ENCODE measurements at places on chromosomes 1 and 21.

GRCh38 chr1:117795190-117795589 lies 134.2 kb downstream of the GDAP2 start:
- H3K4me1 ChIP-seq: no peaks in the 10 kb centered on the region
- no peak overlapping the region for H3K27ac ChIP-seq
- no peaks in the 10 kb centered on the region for H3K36me3 ChIP-seq
- H3K4me3 ChIP-seq: no peak overlapping the region
- no peaks in the 10 kb centered on the region for H3K27me3 ChIP-seq

GRCh38 chr1:150176593-150176992 lies 26.9 kb downstream of the PLEKHO1 start:
- H3K27me3 ChIP-seq: peaks cover 3% of the 10 kb centered on the region
- no peaks in the 10 kb centered on the region for H3K4me1 ChIP-seq
- no peak overlapping the region for H3K4me3 ChIP-seq
- no peaks in the 10 kb centered on the region for H3K36me3 ChIP-seq
- no peak overlapping the region for H3K27ac ChIP-seq

DNA sequence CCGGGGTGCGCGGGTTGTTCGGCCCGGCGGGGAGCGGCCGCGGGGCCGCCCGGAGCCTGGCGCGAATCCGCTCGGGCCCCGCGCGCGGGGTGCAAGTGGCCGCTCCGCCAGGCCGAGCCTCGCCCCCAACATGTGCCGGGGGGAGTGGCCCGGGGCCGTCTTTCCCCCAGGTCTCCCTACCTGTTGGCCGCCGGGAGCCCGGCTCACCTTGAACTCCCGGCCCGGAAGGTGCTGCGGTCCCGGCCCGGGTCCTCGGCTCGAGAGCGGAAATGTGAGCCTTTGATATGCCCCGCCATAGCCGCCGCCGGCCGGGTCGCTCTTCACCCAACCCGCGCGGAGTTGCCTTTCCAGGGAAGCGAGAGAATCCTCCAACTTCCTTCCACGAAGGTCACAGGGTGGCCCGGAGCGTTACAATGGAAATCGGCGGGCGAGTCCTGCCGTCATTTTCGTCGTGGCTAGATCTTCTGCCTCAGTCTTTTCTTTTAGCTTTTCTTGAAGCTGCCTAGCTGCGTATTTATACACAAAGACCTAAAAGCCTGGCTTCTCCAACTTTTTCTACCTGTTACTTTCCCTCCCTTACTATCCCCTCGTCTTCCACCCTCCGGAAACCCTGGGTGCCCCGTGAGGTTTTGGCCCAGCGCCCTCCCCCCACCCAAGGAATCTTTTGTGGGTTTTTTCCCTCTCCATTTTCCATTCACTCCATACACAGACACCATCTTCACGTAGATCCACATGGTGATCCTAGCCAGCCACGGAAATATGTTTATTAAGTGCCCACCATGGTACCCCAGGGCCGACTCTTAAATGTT lies 867 bp downstream of the PTGFRN start:
- H3K4me3 ChIP-seq: peak overlapping the region; percentile 56
- no peaks in the 10 kb centered on the region for H3K36me3 ChIP-seq
- peaks cover 25% of the 10 kb centered on the region for H3K4me1 ChIP-seq
- peak; percentile 21 for DNase-seq
- H3K27me3 ChIP-seq: no peaks in the 10 kb centered on the region
- H3K27ac ChIP-seq: no peak overlapping the region

- no peaks in the 10 kb centered on the region for H3K4me1 ChIP-seq
- no peak overlapping the region for H3K4me3 ChIP-seq
- H3K27me3 ChIP-seq: no peaks in the 10 kb centered on the region
- DNase-seq: no peak
- no peaks in the 10 kb centered on the region for H3K36me3 ChIP-seq
These were observed 14.5 kb upstream of the MAP3K7CL start for GRCh38 chr21:29115899-29116298.

DNA sequence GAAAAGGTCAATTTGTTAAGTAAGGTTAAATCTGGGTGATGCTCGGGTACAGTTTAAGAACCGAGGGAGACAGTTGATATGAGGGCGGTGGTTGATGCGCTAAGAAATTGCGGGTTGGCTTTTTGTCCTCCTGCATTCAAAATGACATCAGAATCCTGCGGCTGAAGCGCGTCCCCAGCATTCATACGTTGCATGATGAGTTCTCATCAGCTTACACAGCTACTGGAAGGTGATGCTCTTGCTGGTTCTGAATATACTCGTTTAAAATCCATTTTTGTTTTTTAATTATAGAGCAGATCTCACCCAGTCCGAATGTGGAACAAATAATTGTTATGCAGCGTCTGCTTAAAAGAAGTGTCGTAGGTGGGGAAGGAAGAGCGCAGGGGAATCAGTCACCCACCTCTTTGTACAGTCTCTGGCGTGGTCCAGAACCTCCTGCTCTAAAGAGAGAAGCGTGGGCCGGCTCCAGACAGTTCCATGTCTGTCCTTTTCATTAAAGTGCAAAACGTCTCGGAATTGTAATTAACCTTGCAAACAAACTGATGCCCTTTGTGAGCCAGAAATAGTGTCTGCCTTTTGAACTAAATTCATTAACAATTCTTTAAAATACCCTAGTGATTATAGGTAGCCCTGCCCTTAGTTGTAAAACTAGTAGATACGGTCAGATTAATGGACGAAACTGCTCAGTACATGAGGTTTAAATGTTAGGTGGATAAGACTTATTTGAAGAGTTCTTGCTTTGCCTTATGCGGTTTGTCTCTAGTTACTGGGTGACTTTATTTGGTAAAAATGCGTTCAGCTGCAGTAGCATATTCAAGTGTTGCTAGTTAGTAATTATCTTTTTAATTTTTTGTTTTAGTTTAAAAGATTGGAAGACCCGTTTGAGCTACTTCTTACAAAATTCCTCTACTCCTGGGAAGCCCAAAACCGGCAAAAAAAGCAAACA lies 741 bp downstream of the RGS2 start:
- peak; percentile 55 for DNase-seq
- H3K4me3 ChIP-seq: peak overlapping the region; percentile 87
- H3K27ac ChIP-seq: peak overlapping the region; percentile 77

GRCh38 chr1:84510668-84511067 lies 4.3 kb upstream of the GNG5 start:
- H3K36me3 ChIP-seq: no peaks in the 10 kb centered on the region
- no peak overlapping the region for H3K4me3 ChIP-seq
- peaks cover 4% of the 10 kb centered on the region for H3K4me1 ChIP-seq
- no peak for DNase-seq
- no peaks in the 10 kb centered on the region for H3K27me3 ChIP-seq

DNA sequence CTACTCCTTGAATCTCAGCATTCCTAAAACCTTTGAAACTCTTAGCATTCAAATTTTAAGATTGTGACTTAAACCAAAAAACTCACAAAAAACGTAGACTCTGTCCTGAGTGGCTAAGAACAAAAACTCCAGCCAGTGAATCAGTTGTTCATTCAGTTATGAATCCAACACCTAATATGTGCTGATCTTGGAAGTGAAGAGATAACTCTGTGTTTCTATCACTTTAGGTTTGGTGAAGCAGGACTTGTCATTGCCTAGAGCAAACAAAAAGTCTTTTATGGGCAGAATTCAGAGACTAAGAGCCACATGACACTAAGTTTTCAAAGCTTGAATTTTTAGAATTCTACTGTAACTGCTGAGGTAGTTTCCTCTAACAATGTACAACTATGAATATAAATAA lies 10.4 kb upstream of the GPR137B start:
- H3K4me1 ChIP-seq: no peaks in the 10 kb centered on the region
- no peak for DNase-seq
- H3K27me3 ChIP-seq: peaks cover 23% of the 10 kb centered on the region
- H3K36me3 ChIP-seq: no peaks in the 10 kb centered on the region

DNA sequence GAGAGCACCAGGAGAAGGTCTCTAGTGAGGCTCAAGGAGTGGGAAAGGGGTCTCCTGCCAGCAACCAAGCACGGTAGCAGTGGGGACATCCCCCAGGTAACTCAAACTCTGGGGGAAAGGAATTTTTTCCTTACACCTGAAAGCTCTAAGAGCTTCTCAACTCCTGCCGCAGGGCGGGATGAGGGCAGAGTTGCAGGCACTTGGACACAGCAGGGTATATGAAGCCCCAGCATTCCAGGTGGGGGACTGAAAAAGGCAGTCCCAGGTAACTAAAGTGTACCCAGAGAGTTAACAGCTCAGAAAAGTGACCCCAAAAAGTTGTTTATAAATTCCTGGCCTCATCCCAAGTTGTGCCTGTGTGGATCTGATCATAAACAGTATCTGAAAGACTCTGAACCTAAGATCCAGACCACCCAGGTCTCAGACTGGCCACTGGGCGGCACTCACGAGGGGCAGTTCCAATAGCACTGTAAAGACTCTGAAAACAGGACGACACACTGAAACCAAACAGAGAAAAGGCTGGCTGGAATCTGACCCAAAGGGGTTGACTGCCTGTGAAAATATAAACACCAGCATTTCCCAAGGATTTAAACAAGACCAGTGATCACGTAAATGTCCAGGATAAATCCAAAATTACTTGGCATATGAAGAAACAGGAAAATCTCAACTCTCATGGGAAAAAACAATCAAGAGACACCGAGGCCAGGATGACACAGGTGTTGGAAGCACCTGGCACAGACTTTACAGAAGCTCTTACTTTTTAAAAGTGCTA lies 47.5 kb downstream of the HSF2BP start:
- no peak overlapping the region for H3K27ac ChIP-seq
- no peak overlapping the region for H3K4me3 ChIP-seq
- peak; percentile 7 for DNase-seq
- no peaks in the 10 kb centered on the region for H3K27me3 ChIP-seq

DNA sequence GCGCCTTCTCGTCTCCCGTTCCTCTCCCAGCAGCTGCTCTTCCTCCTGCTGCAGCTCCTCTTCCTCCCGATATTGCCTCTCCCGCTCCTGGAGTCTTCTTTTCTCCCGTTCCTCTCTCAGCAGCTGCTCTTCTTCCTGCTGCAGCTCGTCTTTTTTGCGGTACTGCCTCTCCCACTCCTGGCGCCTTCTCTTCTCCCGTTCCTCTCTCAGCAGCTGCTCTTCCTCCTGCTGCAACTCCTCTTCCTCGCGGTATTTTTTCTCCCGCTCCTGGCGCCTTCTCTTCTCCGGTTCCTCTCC lies 5.3 kb downstream of the TCHH start:
- H3K27ac ChIP-seq: no peak overlapping the region
- DNase-seq: no peak
- peaks cover 31% of the 10 kb centered on the region for H3K27me3 ChIP-seq
- H3K4me1 ChIP-seq: peaks cover 53% of the 10 kb centered on the region
- peak overlapping the region; percentile 52 for H3K4me3 ChIP-seq
- H3K36me3 ChIP-seq: no peaks in the 10 kb centered on the region

GRCh38 chr1:55712148-55712547 lies 497.0 kb upstream of the USP24 start:
- no peaks in the 10 kb centered on the region for H3K4me1 ChIP-seq
- H3K36me3 ChIP-seq: no peaks in the 10 kb centered on the region
- no peak overlapping the region for H3K27ac ChIP-seq
- no peak for DNase-seq

- H3K27ac ChIP-seq: no peak overlapping the region
- no peaks in the 10 kb centered on the region for H3K27me3 ChIP-seq
- no peak for DNase-seq
- H3K4me3 ChIP-seq: no peak overlapping the region
These were observed 40.7 kb downstream of the VTCN1 start for GRCh38 chr1:117169871-117170596.

DNA sequence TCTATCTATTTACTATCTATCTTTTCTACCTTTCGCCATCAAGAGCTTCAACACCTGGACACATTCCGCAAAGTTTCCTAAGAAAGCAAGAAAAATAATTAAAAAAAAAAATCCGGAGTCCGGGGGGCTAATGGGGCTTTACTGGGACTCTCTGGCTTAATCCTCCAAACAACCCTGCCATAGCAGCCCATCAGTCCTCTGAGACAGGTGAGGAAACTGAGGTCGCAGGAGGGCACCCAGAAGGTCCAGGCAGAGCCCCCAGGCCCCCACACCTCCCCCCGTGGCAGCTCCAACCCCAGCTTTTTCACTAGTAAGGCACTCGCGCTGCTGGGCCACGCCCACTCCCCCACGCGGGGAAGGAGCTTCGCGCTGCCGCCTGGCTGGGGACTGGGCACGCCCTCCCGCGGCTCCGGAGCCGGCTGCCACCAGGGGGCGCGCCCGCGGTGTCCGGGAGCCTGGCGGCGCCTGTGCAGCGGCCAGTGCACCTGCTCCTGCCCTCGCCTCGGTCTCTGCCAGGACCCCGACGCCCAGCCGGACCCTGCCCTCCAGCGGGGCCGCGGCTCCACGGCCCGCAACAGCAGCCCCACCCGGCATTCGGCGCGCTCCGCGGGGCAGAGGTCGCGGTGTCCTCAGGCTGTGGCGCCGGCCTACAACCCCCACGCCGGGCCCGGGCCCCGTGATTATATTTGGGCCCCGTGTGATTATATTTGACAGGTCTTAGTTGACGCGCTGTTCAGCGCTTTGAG lies 54.1 kb upstream of the SAMD11 start:
- no peak overlapping the region for H3K4me3 ChIP-seq
- H3K4me1 ChIP-seq: no peaks in the 10 kb centered on the region
- DNase-seq: peak; percentile 80
- H3K27me3 ChIP-seq: no peaks in the 10 kb centered on the region
- H3K36me3 ChIP-seq: no peaks in the 10 kb centered on the region

DNA sequence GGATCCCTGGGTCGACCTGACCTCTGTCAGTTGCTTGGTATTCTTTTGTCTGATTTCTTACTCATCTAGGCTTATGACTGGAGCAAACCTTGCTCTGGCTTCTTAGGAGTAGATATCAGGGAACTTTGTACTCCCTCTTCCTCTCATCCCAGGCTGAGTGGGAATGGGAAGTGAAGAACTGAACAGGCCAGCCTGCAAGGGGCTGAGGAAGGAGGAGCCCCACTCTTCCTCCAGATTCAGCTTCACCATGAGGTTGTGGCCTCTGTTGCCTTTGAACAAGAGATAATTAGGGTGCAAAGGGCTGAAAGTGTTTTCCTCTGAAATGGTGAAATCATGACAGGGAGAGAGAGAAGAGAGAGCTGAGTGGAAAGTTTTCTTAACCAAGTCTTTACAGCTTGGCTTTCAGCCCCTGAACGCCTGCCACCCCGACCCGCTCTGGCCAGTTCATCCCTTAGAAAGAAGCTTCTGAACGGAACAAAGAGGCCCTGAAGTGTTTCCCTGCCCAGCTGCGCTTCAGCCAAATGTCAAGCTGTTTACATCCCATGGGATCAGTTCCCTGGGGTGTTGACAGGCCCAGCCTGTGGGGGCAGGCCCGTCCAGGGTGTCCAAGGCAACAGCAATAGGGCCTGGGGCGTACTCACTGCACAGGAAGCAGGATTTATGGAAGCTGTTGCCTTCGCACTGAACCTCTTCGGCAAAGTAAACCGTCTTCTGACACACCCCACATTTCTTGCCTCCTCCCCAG lies 11.2 kb downstream of the CSRP1 start:
- H3K4me1 ChIP-seq: no peaks in the 10 kb centered on the region
- DNase-seq: no peak
- peaks cover 36% of the 10 kb centered on the region for H3K36me3 ChIP-seq
- H3K4me3 ChIP-seq: no peak overlapping the region
- H3K27me3 ChIP-seq: no peaks in the 10 kb centered on the region
